ENCODE measurements at places on chromosomes 16 and 17.

DNA sequence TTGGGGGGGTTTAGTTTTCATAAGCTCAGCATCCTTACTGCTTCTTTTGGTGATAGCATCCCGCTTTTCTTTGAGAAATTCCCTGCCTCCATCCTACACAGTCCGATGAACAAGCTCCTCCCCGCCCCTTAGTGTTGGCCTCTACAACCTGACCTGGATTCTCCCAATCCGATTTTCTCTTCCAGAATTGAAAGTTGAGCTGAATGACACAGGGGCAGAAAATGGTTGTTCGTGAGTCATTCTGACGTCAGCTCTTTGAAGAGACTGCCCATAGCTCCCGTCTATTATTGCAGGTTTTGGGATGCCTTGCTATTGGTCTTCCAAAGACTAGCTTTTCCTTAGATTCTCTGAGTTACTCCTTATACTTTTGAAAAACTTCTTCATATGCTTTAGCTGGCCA is 279.7 kb downstream of the SLC39A11 start:
- DNase-seq: no peak

DNA sequence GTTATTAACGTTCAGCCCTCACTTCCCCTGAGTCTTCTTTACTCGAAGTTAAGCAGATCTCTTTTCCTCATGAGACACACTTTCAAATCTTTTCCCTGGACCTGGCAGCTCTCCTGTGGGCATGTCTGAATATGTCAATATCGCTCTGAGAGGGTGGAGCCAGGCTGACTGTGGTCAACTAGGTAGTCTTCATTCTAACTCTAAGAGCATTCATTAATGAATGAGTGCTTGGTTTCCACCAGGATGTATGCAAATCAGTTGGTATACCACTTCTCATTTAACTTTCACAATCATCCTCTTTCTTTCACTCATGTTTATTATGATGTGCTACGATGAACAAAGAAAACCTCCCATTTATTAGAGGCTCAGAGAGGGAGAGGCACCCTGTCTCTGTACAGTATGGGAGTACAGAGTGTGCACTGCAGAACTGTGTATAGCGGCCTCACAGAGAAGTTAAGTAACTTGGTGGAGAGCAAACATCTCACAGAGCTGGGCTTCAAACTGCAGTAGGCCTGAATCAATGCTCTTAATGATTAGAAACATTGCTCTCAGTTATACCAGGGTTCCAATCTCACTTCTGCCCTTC is 39.9 kb downstream of the OTOA start:
- DNase-seq: no peak

GRCh38 chr17:63816669-63817068 is 10.6 kb upstream of the PSMC5 start:
- DNase-seq: no peak

DNA sequence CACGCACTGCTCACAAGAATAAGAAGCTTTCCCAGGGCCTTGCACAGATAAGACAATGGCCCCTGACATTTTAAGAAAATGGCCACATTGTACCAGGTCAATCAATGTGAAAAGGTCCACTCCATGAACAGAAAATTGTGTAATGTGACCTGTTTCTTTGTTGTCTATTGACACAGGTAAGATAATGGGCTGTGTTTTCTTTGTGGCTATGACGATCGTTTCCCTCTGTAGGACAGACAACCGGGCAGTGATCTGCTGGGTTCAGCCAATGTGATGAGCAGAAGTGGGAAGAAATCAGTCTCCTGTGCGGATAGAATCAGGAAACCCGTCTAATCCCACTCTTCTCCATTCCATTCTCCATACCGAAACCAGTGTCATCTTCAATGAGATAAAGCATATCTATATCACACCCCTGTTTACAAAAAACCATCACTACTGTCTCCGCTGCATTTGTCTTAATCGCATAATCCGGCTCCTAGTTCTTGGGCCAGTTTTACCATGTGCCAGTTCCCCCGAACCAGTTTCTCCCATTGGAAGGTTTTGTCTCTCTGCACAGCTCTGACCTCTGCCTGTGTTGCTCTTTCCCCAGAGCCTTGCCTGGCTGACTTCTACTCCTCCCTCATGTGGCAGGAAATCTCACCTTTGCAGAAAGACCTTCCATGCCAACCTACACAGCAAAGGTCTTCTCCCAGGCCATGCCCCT is 66.9 kb upstream of the ATF7IP2 start:
- DNase-seq: no peak

GRCh38 chr17:37694734-37695133 is 50.1 kb downstream of the HNF1B start:
- DNase-seq: no peak

GRCh38 chr17:64117981-64118979 is 11.7 kb downstream of the ERN1 start:
- DNase-seq: no peak

DNA sequence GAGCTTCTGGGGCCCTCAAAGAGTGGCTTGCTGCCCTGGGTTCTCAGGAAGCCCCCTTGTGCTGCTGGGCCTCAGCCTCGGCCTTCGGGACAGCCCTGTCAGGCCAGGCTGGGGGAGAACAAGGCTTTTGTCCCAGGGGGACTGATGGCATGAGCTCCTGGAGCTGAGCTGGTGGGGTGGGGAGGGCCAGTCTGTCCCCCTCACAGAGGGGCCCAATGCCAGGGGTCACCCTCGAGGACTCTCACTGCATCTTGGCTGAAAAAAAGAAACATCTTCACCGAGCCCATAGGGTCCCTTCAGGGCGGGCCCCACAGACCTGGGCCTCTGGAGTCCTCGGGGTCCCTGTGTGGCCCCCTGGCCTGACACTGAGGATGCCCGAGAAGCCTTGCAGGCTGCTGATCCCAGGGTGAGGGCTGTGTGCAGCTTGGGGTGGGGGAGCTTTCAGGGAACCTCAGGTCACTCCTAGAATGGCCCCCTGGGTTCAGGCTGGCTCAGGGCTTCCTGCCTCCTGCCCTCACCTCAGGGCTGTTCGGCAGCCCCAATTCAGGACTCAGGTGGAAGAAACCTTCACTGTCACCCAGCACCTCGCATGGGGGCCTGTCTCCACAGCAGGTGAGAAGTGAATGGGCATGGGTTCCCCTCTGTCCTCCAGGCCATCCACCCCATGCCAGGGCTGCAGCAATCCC is 90.5 kb downstream of the TNFRSF13B start:
- no peak for DNase-seq

GRCh38 chr17:29108823-29109476 is 66.0 kb downstream of the PIPOX start:
- no peak for DNase-seq

DNA sequence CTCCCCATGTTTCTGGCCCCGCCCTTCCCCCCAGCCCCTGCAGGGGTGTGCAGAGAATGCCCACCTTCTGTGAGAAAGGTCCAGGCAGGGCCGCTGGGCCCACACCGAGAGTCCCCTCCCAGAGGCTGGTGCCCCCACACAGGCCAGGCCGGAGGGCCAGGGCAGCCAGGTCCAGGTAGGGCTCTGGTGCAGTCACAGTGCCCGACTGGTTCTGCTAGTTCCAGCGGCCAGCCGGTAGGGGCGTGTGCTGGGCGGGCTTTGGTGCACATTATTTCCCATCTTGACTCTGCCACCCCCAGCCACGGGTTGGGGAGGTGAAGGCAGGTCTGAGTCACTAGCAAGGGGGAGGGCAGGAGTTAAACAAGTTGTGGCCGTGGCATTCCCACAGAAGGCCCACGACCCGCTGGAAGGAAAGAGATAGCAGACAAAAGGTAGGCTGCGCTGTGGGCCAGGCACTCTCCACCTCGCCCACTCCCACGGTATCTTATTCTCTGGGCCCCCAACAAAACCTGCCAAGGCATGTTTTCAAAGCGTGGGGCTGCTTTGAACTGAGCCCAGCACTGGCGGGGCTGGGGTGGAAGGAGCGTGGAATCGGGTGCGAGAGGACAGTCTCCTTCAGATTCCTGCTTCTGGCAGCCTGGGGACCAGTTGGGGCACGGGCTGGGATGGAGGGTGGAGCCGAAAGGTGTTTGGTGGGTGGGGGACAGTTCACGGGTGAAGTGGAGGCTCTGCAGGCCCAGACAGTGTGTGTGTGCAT is 1.9 kb downstream of the EPN3 start:
- peak; percentile 13 for DNase-seq

DNA sequence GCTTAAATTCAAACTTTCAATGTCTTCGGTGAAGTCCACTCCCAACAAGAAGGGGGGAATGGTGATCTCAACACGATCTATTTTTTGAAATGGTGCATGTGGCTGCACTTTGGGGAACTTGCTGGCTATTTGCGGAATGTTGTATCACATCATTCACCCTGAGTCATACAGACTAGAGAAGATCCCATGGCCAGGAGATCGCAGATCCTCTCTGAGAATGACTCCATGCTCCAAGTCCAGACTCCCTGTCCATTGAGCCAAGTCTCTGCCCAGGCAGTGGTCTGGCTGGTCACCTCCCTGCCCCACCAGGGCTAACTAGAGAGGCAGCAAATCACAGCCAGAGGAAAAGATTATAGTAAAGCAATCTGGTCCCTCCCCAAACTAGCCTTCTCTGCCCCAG is 120.6 kb downstream of the XYLT1 start:
- DNase-seq: no peak

DNA sequence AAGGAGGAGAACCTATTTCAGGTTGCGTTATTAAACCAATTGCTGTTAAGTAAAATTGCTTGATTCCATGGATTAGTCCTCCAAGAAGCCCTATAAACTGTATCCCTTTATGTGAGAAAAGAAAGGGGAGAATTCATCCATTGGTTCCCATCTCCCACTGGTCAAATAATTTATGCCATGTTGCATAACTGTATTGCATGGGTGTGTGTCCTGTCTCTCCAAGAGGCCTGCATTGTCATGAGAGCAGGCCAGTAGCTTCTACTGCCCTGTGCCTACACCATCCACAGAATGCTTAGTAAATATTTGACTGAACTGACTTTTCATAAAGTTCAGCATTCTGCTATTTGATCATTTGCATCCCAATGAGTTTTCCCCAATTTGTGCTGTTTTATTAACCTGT is 11.7 kb upstream of the TOB1 start:
- no peak for DNase-seq

GRCh38 chr17:4530799-4531730 is 24.1 kb downstream of the MYBBP1A start:
- no peak for DNase-seq

- DNase-seq: no peak
These were observed 147.5 kb upstream of the RBFOX1 start for GRCh38 chr16:7185165-7185564.

- DNase-seq: no peak
These were observed 27.4 kb downstream of the MYH11 start for GRCh38 chr16:15829460-15829859.

DNA sequence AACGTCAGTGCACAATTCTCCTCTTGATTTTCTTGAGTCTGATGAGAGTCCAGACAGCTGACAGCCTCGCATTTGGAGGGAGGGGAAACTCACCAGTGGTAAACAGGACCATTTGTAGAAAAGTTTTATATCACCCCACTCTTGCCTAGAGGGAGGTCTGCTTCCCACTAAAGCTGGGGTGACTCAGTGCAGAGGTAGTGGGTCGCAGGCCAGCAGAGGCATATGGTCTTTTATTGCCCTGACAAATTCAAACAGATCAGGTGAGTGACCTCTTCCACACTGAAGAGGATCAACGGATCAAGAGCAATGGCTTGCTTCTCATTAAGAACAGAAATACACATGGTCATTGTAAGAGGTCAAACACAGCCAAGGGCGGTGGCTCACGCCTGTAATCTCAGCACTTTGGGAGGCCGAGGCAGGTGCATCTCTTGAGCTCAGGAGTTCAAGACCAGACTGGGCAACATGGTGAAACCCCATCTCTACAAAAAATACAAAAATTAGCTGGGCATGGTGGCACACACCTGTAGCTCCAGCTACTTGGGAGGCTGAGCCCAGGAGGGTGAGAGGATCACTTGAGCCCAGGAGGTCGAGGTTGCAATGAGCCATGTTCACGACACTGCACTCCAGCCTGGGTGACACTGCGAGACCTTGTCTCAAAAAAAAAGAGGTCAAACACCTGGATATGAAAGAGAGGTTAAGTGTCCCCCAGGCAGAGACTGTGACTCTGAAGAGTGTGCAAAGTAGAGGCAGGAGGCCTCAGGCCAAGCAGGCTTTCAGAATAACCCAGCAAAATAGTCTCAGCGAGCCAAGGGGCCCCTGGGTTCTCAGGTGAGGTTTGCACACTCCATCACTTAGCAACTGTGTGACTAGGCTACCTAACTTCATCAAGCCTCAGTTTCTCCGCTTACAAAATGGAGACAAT is 56.5 kb upstream of the ERN1 start:
- no peak for DNase-seq

GRCh38 chr17:49554694-49555494 is 20.8 kb upstream of the NXPH3 start:
- DNase-seq: no peak

- no peak for DNase-seq
These were observed 71.2 kb upstream of the CDYL2 start for GRCh38 chr16:80875616-80876015.

- no peak for DNase-seq
These were observed 13.7 kb downstream of the MMD start for GRCh38 chr17:55407641-55408566.

GRCh38 chr17:50440172-50440837 is 14.3 kb downstream of the ACSF2 start:
- no peak for DNase-seq

- no peak for DNase-seq
These were observed 80.3 kb downstream of the PARN start for GRCh38 chr16:14549789-14550153.

DNA sequence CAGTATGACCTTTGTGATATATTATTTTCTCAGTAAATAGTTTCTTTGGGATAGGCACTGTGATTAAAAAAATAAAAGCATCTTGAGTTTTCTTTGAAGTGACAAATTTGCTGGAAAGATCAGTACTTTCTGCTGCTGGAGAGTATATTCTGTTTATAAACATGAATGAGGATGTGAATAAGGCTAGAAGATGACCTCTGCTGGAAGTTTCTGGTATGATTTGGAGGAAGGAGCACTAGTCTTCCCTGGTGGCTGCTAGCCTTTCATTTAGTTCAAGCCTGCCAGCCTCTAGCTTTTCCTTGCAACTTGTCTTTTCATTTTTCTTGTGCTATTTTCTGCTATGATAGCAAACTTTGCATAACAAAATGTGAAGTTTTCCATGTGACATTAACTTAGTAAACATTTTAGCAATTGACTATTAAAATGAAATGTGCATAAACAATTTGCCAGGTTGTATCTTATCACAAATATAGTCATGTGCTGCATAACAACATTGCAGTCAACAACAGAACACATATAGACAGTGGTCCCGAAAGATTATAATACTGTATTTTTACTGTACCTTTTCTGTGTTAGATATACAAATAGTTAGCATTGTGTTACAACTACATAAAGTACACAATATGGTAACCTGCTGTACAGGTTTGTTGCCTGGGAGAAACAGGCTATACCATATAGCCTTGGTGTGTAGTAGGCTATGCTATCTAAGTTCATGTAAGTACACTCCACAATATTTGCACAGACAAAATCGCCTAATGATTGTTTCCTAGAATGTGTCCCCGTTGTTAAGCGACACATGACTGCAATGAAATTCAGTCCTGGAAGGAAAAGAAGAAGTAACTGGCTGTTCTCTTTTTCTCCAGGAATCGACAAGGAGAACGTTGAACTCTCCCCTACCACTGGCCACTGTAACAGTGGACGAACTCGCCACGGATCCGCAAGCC is 18.1 kb upstream of the RAB11FIP4 start:
- no peak for DNase-seq

GRCh38 chr16:14529010-14529669 is 100.9 kb downstream of the PARN start:
- DNase-seq: no peak
